ENCODE measurements at places on chromosomes 6 and 20. TPM values are rescaled to one million over a fixed set of nuclear protein-coding genes. Genes with fewer than 3 reads are reported as not detected.

DTD1 gene
- total RNA-seq = 60.2 TPM

LIME1 gene
- total RNA-seq = 19.6 TPM

GRCh38 chr6:45299096-45299581 lies 29.0 kb upstream of the RUNX2 start:
- peaks cover 4% of the 10 kb centered on the region for H3K4me1 ChIP-seq
- DNase-seq = no peak
- H3K27ac ChIP-seq = no peak overlapping the region
- no peak overlapping the region for H3K4me3 ChIP-seq

- H3K4me3 ChIP-seq = no peak overlapping the region
- H3K36me3 ChIP-seq = peaks cover 36% of the 10 kb centered on the region
- no peaks in the 10 kb centered on the region for H3K27me3 ChIP-seq
- no peak overlapping the region for H3K27ac ChIP-seq
- DNase-seq = no peak
These were observed 343.8 kb downstream of the SYNE1 start for GRCh38 chr6:152293404-152293803.

DNA sequence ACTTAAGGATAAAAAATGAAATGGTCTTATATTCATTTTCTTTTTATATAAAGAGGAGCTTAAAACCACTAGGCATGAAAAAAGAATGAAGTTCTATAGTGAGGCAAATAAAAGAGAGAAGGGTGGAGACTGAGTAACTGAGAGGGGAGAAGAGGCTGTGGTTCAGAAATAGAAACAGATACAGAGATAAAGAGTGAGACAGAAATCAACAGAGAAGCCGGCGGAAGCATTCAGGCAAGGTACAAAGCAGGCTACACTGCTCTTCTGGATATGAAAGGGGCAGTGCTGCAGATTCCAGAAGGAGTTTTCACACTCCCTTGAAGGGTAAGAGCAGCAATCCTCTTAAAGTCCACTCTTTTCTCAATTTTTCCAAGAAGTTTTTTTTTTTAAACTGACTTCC lies 29.9 kb downstream of the NFATC2 start:
- DNase-seq = no peak
- peaks cover 38% of the 10 kb centered on the region for H3K36me3 ChIP-seq
- peaks cover 70% of the 10 kb centered on the region for H3K4me1 ChIP-seq
- no peaks in the 10 kb centered on the region for H3K27me3 ChIP-seq
- H3K27ac ChIP-seq = no peak overlapping the region

DNA sequence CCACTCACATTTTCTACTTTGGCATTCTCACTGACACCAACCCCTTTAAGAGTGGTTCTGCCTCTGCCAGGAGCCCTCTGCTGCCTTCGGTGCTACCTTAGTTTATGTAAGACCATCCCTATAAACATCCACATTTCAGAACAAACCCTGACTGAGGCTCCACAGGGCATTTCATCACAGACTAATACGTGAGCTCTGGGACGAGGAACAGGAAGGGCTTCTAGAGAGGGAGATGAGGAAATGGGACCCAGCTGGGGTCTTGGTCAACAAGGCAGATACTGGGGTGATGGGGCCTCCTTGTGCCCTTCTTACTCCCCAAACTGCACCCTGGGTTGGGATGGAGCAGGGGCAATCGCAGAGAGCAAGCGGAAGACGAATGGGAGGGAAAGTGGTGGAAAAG lies 86.5 kb upstream of the FYN start:
- H3K36me3 ChIP-seq = no peaks in the 10 kb centered on the region
- no peaks in the 10 kb centered on the region for H3K27me3 ChIP-seq
- no peaks in the 10 kb centered on the region for H3K4me1 ChIP-seq
- no peak overlapping the region for H3K27ac ChIP-seq
- no peak for DNase-seq

- H3K27ac ChIP-seq = no peak overlapping the region
- no peaks in the 10 kb centered on the region for H3K36me3 ChIP-seq
- no peaks in the 10 kb centered on the region for H3K27me3 ChIP-seq
- no peaks in the 10 kb centered on the region for H3K4me1 ChIP-seq
- DNase-seq = no peak
- H3K4me3 ChIP-seq = no peak overlapping the region
These were observed 211.6 kb upstream of the ZNF217 start for GRCh38 chr20:53804920-53805894.

LINC00237 gene
- total RNA-seq = not detected

GRCh38 chr6:132820629-132821381 lies 6.4 kb downstream of the RPS12 start:
- H3K4me1 ChIP-seq = peaks cover 27% of the 10 kb centered on the region
- no peak for DNase-seq
- no peaks in the 10 kb centered on the region for H3K27me3 ChIP-seq

PLN gene
- not detected for total RNA-seq

DNA sequence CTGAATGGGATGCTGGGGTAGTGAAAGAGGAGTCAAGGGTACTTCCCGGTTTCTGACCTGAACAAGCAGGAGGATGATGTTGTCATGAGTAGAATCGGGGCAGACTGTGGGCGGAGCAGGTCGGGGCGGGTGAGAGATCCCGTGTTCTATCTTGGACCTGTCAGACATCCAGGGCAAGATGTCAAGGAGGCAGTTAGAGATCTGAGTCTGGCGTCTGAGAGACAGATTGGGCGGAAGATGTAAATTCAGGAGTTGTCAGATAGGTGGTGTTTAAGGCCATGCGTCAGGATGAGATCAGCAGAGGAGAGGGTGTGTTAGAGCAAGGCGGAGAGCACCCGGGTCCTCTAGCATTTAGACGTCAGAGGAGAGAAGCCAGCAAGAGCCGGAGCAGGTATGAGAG lies 115.5 kb downstream of the DLGAP4 start:
- no peaks in the 10 kb centered on the region for H3K27me3 ChIP-seq
- H3K4me3 ChIP-seq = no peak overlapping the region
- H3K36me3 ChIP-seq = no peaks in the 10 kb centered on the region
- H3K27ac ChIP-seq = no peak overlapping the region
- H3K4me1 ChIP-seq = no peaks in the 10 kb centered on the region

GRCh38 chr20:48690888-48691287 lies 136.9 kb downstream of the PREX1 start:
- DNase-seq = no peak
- no peak overlapping the region for H3K27ac ChIP-seq
- peaks cover 23% of the 10 kb centered on the region for H3K36me3 ChIP-seq
- peaks cover 19% of the 10 kb centered on the region for H3K4me1 ChIP-seq
- no peaks in the 10 kb centered on the region for H3K27me3 ChIP-seq
- no peak overlapping the region for H3K4me3 ChIP-seq

GRCh38 chr6:118319894-118320649 lies 228.0 kb upstream of the PLN start:
- H3K36me3 ChIP-seq = no peaks in the 10 kb centered on the region
- no peak overlapping the region for H3K4me3 ChIP-seq
- no peak for DNase-seq
- H3K4me1 ChIP-seq = no peaks in the 10 kb centered on the region
- H3K27ac ChIP-seq = no peak overlapping the region

GRCh38 chr20:37873884-37874283 lies 29.0 kb upstream of the VSTM2L start:
- no peaks in the 10 kb centered on the region for H3K4me1 ChIP-seq
- DNase-seq = no peak
- H3K27ac ChIP-seq = no peak overlapping the region
- H3K4me3 ChIP-seq = no peak overlapping the region
- no peaks in the 10 kb centered on the region for H3K27me3 ChIP-seq

DNA sequence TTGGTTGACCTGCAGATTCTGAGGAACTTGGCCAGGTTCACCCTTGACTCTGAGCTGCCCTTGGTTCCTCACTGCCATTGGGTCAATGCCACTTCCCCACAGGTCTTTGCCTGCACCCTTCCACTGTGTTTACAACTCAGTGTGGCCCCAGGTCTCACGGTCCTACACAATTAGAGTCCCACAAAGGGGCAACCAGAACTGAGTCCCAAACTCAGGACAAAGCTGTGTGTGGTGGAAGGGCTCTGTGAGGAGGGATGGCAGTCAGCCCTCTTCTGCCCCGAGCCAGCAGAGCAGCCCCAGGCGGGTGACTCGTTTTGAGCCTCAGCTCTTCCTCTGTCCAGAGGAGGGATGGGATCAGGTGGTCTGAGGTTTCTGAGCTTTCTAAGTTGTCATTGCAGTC lies 69.5 kb downstream of the NPEPL1 start:
- no peak overlapping the region for H3K4me3 ChIP-seq
- H3K27me3 ChIP-seq = no peaks in the 10 kb centered on the region
- H3K4me1 ChIP-seq = no peaks in the 10 kb centered on the region
- no peak overlapping the region for H3K27ac ChIP-seq

GRCh38 chr6:155466539-155466938 lies 10.9 kb upstream of the NOX3 start:
- H3K27ac ChIP-seq = no peak overlapping the region
- no peak overlapping the region for H3K4me3 ChIP-seq
- no peak for DNase-seq
- no peaks in the 10 kb centered on the region for H3K36me3 ChIP-seq
- H3K4me1 ChIP-seq = no peaks in the 10 kb centered on the region

DNA sequence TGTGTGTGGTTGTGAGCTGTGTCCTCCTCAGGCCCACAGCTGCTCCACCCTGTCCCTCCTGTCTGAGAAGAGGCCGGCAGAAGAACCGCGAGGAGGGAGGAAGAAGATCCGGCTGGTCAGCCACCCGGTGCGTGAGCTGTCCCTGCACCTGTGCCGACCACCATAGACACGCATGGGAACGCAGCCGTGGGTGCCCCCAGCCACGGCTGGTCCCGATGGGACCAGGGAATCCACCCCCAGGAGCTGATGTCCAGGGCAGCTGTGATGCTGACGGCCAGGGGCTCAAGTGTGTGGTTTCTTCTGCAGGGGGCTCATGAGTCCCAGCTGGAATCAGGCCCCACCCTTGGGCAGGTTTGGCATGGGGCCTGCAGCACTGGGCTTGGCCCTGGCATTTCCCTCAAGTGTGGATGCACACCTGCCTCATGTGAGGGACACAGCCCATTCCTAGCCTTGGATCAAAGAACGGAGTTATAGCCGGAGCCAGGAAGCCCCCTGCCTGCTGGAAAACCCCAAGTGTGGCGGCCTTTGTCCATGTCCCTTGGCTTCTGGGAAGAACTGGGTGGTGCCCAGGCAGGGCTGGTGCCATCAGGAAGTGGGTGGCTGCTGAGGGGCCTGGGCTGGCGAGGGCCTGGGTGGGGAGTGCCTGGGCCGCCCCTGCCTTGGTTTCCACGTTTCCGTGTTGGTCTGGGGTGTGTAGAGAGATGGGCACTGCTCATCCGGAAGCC lies 4.6 kb upstream of the TNFRSF6B start:
- no peaks in the 10 kb centered on the region for H3K27me3 ChIP-seq
- H3K36me3 ChIP-seq = no peaks in the 10 kb centered on the region
- H3K4me1 ChIP-seq = peaks cover 17% of the 10 kb centered on the region
- no peak for DNase-seq

All from CD8-positive, alpha-beta memory T cell (primary cell).